ENCODE measurements at places on chromosomes 12 and 14.

DNA sequence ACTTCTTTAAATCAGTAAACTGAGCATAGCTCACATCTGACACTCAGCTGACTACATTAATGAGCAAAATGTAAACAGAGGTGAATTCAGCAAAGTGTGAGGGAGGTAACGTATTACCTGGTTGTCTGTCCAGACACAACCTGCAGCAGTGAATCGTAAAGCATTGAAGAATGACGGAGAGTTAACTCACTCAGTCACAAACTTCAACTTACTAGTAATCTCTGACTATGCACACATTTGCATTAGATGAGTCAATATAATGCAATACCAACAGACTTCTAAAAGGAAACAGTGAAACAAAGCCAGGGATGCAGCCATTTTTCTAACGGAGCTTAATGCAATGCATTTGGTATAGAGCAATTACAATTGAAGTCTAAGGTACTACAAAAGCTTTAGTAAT lies 40.0 kb downstream of the STX2 start:
- no peak for DNase-seq

GRCh38 chr14:58677996-58678395 lies 40.2 kb downstream of the DACT1 start:
- DNase-seq: no peak

DNA sequence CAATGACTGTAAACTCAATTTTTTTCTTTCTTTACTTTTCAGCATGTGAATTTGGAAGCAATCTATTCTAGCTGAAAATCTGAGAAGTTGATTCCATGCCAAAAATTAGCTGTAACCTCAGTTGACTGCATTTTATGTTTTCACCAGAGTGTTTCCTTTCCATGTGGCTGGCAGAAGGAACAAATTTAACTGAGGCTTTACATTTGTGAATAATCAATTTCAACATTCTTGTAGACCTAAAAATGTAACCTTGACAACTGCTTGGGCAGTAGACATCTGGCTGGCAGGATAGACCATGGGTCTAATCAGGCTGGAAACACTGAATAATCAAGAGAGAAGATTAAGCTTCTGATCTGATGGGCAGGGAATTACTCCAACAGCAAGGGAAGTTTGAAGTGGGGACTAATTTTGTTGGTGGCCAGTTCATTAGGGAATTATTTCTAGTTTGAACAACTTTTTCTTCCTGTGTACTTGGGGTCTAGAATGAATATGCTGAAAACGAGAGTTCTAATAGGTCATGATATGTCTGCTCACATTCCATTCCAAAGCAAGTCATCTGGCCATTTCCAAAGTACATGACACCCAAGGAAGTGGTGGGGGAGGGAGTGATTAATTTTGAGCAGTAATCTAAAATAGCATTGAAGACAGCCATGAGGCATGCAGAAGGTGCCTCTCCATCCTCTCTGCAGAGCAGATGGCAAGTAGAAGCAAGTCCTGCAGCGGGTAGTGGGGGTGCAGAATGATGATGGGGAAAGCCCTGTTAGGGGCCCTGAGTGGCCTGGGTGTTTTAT lies 68.2 kb downstream of the ATP23 start:
- no peak for DNase-seq

- DNase-seq: no peak
These were observed 71.8 kb upstream of the GZMB start for GRCh38 chr14:24705840-24706239.

DNA sequence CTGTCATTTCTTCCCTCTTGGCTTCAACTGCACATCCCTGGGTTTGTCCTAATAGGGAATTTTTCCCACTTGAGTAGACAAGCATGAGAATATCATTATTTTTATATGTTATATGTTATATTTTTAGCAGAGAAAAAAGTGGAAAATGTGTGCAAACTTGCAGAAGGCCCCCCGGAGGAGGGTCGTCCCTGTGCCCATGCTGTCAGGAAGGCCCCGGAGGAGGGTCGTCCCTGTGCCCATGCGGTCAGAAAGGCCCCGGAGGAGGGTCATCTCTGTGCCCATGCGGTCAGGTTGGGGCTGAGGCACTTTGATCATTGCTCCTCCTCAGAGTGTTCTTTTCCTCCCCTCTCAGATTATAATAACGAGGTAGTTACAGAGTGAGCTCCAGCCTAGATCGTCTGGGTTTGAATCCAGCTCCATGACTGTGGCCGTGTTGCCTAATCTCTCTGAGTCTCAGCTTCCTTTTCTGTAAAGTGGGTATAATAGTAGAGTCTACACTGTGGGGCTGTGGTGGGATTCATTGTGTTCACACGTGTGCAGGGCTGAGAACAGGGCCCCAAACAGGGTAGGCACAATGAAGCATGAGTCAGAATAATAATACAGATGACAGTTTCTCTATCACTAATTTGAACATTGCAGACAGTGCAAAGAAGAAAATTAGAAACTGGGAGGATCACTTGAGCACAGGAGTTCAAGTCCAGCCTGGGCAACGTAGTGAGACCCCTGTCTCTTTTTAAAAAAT lies 33.4 kb downstream of the ELK3 start:
- no peak for DNase-seq

GRCh38 chr12:92551853-92552397 lies 150.9 kb upstream of the PLEKHG7 start:
- DNase-seq: no peak

DNA sequence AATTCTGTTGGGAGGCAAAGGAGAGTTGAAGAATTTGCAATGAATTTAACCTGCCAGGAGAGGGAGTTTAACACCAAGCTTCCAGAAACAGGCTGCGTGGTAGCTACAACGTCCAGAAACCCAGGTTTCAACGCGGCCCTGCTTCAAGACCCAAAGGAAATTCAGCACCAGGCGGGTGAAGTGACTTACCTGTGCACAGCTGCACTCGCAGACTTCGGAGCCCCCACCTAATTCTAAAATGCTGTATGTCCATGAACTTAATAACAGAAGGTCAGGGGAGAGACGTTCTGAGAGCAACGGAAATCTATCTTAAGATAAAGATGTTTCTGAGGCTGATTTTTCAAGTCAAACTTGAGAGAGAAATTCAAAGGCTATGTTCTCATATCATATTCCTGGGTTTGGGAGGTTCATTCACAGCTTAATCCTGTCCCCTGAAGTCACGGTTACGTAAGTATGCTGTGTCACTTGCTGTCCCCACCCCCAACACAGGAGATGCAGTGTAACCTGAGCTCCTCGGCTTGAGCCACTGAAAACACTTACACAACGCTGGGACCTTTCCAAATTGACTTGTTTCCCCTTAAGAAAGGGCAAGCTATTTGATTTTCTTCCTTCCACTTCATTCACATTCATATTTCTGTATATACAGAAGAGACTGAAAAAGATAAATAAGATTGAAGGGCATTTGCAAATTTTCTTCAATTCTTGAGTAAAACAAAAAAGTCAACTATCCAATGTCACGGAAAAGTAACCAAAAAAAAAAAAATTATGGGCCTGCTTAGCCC lies 22.7 kb downstream of the CLIP1 start:
- no peak for DNase-seq

- no peak for DNase-seq
These were observed 315.7 kb downstream of the NAV3 start for GRCh38 chr12:78146365-78146772.

- DNase-seq: no peak
These were observed 307.6 kb downstream of the FUT8 start for GRCh38 chr14:65720171-65720570.

GRCh38 chr12:108693751-108694150 lies 37.6 kb downstream of the CORO1C start:
- DNase-seq: no peak

- DNase-seq: no peak
These were observed 5.1 kb upstream of the SERPINA12 start for GRCh38 chr14:94514351-94514750.

DNA sequence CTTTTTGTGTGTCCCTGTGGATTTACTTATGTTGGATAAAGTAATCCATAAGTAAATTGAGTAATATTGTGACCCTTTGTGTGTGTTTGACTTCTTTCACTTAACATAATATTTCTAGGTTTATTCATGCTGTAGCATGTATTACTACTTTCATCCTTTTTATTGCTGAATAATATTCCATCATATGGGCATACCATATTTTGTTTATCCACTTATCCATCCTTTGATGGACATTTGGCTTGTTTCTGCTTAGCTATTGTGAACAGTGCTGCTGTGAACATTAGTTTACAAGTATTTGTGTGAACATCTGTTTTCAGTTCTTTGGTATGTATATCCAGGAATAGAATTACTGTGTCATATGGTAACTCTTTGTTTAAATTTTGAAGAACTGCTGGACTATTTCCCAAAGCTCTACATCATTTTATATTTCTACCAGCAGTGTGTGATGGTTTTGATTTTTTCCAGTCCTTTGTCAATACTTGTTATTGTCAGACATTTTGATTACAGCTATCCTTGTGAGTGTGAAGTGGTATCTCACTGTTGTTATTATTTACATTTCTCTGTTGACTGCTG lies 25.2 kb downstream of the G2E3 start:
- no peak for DNase-seq

DNA sequence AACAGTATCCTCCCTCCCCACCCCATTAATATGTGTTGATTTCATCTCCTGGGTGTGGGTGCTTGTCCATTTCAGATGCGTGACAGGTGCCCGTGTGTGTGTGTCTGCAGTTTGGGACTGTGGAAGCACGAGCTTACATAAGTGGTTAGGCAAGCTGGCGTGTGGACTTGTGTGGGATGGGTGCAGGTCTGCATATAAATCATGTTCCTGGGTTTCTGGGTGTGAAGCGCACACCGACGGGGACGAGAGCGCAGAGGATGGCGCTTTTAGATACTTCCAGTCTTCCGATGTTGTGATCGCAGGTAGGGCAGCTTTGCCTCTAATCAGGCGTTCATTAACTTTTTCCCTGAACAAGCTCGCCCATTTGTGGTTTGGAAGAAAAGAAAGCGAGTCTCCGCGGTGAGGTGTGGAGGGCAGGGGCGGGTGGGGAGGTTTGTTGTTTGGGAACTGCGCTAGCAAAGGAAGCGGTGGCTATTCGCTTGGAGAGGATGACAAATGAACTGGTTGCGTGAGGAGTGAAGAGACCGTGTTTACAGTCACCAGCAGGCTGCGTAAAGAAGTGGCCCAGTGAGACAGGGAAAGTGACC lies 865 bp downstream of the RGS6 start:
- DNase-seq: no peak

GRCh38 chr14:50237427-50237826 lies 6.0 kb upstream of the SOS2 start:
- no peak for DNase-seq

GRCh38 chr12:131152587-131152986 lies 198.9 kb downstream of the ADGRD1 start:
- DNase-seq: no peak

- no peak for DNase-seq
These were observed 1.9 kb downstream of the SRSF5 start for GRCh38 chr14:69768873-69769272.

DNA sequence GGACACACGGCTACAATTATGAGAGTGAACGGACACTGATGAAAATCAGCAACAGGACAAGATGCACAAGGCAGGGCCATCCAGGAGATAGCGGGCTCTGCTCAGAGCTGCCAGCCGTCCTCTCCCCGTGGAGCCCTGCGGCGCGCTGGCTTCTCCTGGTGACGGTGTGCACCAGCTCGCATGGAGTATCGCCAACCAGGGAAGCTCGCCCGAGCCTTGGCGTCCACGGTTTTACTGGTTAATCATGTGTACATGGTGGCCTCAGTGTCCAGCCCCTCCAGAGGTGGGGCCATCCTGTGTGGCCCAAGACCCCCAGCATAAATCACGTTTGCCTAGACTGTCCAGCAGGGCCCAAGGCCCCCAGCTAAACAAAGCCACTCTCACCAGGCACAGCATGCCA lies 31.2 kb upstream of the DYNC1H1 start:
- DNase-seq: no peak

DNA sequence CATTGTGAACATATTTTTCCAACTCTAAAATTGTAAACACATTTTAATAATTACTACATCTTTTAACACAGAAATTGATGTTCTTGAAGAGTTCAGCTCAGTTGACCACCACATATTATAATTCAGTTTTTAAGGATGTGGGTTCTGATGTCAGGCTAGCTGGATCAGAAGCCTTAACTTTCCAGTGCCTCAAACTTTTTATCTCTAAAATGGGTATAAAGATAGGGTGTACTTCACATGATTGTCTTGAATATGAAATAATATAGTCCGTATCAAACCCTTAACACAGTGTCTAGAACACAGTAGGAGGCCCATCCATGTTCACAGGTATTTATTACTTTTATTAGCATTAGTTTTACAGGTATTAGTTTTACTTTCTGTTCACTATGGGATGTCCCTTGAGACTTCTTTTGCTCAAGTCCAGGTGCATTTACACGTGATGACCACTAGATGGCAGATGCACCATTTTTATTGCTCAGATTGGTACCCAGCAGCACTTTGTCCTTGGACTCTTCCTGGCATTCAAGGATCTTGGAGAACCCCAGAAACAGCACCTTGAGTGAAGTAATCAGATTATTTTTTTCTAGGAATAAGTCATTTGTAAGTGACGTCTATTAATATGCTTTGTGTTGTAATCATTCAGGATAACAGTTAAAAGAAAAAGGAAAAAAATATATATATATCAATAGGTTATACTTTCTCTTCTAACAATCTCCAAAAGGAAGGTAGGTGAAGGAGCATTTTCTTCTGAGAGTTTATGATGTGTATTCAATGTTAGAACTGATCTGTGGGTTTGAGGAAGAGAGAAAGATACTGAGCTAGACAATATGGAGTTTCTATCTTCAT lies 580.2 kb downstream of the ETNK1 start:
- DNase-seq: no peak

- no peak for DNase-seq
These were observed 3.4 kb downstream of the PLBD2 start for GRCh38 chr12:113361574-113362370.

DNA sequence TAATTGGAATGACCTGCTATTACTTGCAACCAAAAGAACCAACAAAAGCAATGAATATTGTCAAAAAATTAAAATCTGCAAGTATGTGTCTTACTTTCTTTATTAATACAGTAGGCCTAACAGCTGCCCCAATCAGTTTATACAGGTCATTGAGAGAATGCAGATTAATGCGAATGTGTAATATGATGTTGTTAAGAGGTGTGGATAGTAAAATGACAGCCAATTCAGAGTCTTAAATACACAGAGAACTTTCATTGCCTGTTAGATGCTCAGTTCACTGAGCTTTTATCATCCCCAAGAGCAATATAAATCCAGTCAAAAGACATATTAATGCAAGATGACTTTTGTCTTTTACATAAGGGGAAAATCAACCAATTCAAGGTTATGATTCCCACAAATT lies 58.7 kb downstream of the STXBP6 start:
- no peak for DNase-seq

GRCh38 chr12:22276867-22277266 lies 57.6 kb downstream of the ST8SIA1 start:
- no peak for DNase-seq

GRCh38 chr14:81187832-81188522 lies 32.8 kb downstream of the GTF2A1 start:
- DNase-seq: no peak

DNA sequence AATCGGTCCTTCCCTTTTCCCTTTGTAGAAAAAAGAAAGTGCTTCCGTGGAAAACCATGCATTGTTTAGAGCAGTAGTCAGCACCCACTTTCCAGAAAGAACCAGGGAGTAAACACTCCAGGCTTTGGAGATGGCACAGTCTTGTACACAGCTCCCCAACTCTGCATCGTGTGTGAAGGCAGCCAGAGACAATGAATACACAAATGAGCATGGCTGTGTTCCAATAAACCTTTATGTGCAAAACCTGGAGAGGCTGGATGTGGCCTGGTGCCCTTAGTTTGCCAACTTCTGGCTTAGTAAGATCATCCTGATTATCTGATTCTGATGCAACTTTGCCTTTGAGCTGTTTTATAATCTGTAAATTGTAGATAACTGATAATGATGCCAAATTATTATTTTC lies 463.4 kb upstream of the TMEM132C start:
- DNase-seq: no peak
